ENCODE measurements at places on chromosomes 4 and X. TPM values are rescaled to one million over a fixed set of nuclear protein-coding genes. Genes with fewer than 3 reads are reported as not detected.

Gene RNF128
- total RNA-seq: 0.53 TPM

Gene EXOC1L
- total RNA-seq: not detected

Gene GSTCD
- total RNA-seq: 14.7 TPM

Gene TCEANC
- 1.3 TPM for total RNA-seq

Gene MAGEC3
- not detected for total RNA-seq

Gene MAGEB18
- not detected for total RNA-seq

Gene FREM3
- total RNA-seq: not detected

Gene INTS6L
- 3.2 TPM for total RNA-seq

Gene CYTL1
- total RNA-seq: not detected

Gene CHRDL1
- total RNA-seq: not detected

Gene TLR2
- total RNA-seq: 9.9 TPM

Gene XK
- 0.46 TPM for total RNA-seq

Gene GAB3
- total RNA-seq: 0.11 TPM

Gene SYTL4
- 0.39 TPM for total RNA-seq

Gene NAP1L5
- total RNA-seq: 1.6 TPM

Gene FGF16
- not detected for total RNA-seq

Gene FOXR2
- total RNA-seq: not detected

Gene PDCL2
- not detected for total RNA-seq

Gene TACR3
- total RNA-seq: not detected

Gene MAGEB2
- not detected for total RNA-seq

Gene SRPK3
- total RNA-seq: not detected

Gene DKK2
- not detected for total RNA-seq

Gene LDB2
- total RNA-seq: not detected

Gene MAGEA3
- total RNA-seq: not detected

Gene SH2D1A
- total RNA-seq: not detected

Gene KLHL13
- total RNA-seq: 5.1 TPM

Gene NPY5R
- not detected for total RNA-seq

Gene FBXL5
- total RNA-seq: 106 TPM

Gene CTBP1
- total RNA-seq: 129 TPM

Gene GK2
- not detected for total RNA-seq

Gene ARMCX1
- 19.4 TPM for total RNA-seq

Gene IRAK1
- total RNA-seq: 136 TPM

Gene GDPD2
- not detected for total RNA-seq

Gene MEPE
- not detected for total RNA-seq

Gene TMEM164
- total RNA-seq: 17.0 TPM

Gene TCEAL5
- total RNA-seq: not detected

Gene GAGE13
- total RNA-seq: not detected

Gene PAGE4
- total RNA-seq: not detected

Gene TNMD
- total RNA-seq: not detected

Gene IQCM
- not detected for total RNA-seq

Gene TSR2
- total RNA-seq: 20.1 TPM

Gene TSC22D3
- total RNA-seq: 70.4 TPM

Gene XPNPEP2
- total RNA-seq: not detected

Gene GPR82
- total RNA-seq: not detected

Gene PDGFC
- total RNA-seq: 26.4 TPM

Gene AR
- total RNA-seq: not detected

Gene ANOS1
- 16.6 TPM for total RNA-seq

Gene PCYT1B
- total RNA-seq: 7.2 TPM

Data from hair follicular keratinocyte (primary cell).